ENCODE measurements at places on chromosomes 11 and 22. TPM values are rescaled to one million over a fixed set of nuclear protein-coding genes. Genes with fewer than 3 reads are reported as not detected.

GTSE1 gene
- total RNA-seq = 25.3 TPM

RBX1 gene
- total RNA-seq = 92.9 TPM

VWA5A gene
- total RNA-seq = 0.59 TPM

APOA5 gene
- total RNA-seq = not detected

CBX7 gene
- total RNA-seq = 13.6 TPM

SEC14L6 gene
- not detected for total RNA-seq

F2 gene
- not detected for total RNA-seq

OR4A16 gene
- total RNA-seq = not detected

RAG2 gene
- total RNA-seq = not detected

EFCAB6 gene
- 0.37 TPM for total RNA-seq
